GM23248 (cell line): ENCODE measurements at places on chromosomes 2 and 18. TPM values are rescaled to one million over a fixed set of nuclear protein-coding genes. Genes with fewer than 3 reads are reported as not detected.

DNA sequence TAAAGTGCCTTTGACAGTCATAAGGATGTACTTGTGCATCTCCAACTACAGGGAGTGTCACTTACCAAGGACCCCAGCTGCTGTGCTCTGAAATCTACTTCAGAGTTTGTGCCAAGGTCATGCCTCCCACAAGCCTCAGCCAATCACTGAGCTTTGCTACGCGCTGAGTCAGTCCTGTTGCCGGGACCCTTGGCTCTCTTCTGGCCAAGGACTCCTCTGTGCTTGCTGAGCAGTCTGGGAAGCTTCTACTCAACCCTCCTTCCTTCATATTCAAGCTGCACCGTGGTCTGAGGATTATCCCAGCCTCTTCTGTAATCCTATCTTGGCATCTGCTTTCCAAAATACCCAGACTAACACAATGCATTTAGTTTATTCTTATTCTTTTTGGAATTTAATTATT, 398.9 kb upstream of the FANCL start:
- DNase-seq: no peak

DNA sequence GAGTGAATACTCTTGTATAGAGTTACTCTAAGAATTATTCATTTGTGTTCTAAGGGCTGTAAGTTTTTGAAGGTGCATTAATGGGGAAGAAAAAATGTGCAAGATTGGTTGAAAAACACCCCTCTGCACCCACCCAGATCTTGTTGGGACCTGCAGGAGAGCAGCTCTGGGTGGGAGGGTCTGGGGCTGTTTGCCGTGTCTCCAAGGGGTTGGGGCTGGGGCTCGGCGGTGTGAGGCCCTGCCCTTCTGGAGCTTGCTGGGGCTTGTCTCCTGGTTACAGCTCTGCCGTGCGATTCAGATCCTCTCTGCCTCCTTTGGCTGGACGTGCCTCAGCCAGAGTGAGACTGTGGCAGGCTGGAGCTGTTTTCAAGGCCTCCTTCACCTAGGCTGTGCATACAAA, 26.1 kb downstream of the IGFBP2 start:
- no peak for DNase-seq

Gene NAT8
- total RNA-seq: not detected in 2 replicates

GRCh38 chr2:106095478-106096298, 98.4 kb downstream of the UXS1 start:
- DNase-seq: no peak
